ENCODE measurements at places on chromosomes 11 and 22. TPM values are rescaled to one million over a fixed set of nuclear protein-coding genes. Genes with fewer than 3 reads are reported as not detected.

DNA sequence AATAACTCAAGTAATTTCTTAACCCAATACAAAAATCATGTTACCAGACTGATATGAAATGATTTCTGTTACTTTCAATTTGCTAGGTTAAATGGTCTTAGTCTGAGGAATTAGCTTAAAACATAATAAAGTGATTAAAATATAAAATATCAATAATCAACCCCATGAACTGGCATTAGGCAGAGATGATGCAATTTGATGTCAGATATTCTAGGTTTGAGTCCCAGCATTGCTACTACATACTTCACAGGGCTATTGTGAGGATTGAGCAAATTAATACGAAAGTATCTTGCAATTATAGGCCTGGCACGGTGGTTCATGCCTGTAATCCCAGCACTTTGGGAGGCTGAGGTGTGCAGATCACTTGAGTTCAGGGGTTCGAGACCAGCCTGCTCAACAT is 66.5 kb downstream of the PICALM start:
- no peak for DNase-seq

DNA sequence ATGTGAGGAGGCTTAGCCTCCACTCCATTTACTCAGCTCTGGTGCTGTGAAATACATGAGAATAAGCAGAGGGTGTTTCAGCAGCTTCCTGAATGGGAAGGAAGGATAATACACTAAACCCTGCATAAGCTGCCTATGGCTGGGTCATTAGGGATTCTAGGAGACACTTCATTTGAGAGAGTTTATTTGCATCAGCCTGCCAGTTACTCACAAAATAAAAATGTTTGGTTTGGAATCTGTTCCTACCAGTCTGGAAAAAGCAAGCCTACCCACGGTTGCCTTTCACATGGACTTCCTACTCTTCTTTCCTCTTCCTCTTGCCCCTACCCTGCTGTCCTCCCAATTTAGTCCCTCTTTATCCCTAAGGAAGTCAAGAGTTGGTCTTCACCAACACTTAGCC is 20.5 kb downstream of the SLC1A2 start:
- DNase-seq, result no peak

DNA sequence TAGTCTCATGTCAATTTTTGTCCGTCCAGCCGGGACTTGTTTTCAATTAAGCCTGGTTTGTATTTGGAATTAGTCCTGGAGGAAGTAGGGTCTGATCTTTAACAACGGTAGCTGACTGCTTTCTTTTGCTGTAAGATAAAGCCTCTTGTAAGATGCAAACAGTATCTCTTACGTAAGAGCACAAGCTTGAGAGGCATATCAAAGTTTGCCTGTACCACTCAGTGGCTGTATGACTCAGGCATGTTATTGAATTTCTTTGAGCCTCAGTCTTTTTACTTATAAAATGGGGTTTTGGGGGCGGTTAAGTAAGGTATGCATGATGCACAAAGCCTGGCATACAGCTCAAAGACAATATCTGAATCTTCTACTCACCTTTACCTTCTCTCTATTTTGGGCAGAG is 198.4 kb upstream of the NARS2 start:
- no peak for DNase-seq

DNA sequence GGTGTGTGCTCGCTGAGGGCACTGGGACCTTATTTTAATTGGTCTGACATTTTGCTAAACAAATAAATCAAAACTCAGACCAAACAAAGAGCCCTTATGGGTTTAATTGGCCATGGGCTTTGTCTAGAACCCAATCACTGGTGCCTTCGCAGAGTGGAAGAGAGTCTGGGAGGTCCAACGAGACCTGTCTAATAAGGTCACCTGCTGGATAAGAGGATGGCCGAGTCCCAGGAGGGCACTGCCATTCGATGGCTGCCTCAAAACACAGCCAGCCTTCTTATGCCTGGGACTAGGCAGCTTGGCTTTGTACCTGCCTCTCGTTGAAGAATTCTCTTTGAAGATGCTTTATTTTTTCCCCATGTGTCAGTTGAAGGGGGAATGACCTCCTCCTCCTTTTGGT is 171.1 kb downstream of the CEP164 start:
- no peak for DNase-seq

DNA sequence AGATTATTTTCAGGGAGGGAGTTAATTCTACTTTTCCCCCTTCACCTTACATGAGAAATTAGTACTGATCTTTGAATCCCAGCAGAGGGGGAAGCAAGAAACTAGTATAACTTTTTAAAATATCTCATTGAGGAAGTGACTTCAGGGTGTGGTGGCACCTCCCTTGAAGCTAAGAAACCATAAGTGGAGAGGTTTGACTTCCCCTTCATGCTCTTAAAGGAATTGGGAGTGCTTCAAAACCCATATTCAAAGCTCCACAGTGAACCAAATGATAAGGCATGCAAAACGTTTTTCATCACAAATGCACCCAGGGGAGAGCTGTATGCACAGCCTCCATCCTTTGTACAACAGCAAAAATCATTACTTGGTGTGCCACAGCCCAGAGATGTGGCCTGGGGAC is 540 bp downstream of the MS4A14 start:
- DNase-seq, result no peak

DNA sequence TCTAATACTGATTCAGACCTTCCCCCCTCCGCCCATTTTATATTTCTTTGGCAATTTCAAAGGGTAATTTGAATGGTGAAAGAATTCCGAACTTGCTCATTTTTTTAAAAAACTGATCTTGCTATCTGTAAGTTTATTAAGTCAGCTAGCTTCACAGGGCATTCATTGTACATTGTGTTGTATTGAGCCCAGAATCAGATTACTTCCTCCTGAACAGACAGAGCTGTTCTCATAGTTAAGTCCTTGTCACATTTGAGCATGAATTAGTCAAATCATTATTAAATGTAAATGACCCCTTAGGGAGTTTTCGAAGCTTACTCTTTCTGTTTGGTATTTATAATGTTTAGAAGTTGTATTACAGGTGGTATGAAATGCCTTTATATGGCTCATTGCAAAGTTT is 34.4 kb downstream of the CYP2R1 start:
- no peak for DNase-seq

Gene P4HA3
- not detected for total RNA-seq
